ENCODE measurements at places on chromosomes 2 and 18.

GRCh38 chr2:96116879-96117533, 635 bp upstream of the ADRA2B start:
- peak; percentile 24 for DNase-seq

DNA sequence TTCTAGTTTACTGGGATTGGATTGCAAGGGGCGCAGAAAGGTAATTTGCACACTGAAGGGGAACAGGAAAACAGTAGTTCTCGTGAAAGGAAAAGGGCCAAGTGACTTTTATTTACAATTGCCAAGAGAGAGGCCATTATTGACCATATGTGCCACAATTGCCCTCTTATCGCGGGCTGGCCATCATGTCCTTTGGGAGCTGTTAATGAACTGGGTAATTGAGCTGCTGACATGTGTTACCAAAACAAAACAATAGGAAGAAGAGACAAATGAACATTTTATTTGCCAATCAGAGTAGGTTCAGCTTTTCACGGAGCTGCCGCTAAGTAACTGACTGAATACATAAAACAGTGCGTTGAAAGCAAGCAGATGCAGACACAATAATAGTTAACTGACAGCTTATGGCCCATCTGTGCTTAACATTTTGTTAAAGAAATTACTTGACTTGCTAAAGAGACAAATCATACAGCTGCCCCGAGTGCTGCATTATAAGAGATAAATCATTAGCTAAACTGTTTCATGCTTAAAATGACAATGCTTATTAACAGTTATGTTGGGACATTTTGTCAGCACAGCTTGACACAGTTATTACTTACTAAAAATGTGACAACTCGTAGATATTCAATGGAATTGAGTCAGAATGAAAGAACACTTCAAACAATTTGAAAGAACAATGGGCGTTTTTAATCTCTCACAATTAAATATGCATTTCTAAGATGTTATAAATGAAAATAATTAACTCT, 57.5 kb downstream of the PAX3 start:
- no peak for DNase-seq

DNA sequence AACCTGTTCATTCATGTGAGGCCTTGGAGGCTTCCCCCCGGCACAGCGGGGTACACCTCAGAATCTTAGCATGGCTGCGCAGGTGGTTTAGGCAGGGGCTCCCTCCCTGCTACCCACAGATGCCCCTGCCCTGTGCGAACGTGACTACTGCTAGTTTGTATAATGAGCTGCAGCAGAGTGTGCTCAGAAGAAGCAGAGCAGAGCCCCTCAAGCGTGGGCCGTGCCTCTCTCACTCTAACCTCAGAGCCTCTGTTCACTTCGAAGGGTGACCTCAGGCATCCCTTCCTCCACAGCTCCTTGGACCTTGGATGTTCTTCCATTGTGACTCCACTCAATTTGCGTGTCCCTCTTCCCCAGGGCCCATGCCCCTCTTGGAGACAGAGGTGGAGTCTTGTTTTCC, 161.6 kb downstream of the CTIF start:
- no peak for DNase-seq

- no peak for DNase-seq
Measured at GRCh38 chr18:7259475-7259874, 28.6 kb downstream of the LRRC30 start.

- no peak for DNase-seq
Measured at GRCh38 chr2:76323381-76323780, 612.7 kb upstream of the GCFC2 start.

DNA sequence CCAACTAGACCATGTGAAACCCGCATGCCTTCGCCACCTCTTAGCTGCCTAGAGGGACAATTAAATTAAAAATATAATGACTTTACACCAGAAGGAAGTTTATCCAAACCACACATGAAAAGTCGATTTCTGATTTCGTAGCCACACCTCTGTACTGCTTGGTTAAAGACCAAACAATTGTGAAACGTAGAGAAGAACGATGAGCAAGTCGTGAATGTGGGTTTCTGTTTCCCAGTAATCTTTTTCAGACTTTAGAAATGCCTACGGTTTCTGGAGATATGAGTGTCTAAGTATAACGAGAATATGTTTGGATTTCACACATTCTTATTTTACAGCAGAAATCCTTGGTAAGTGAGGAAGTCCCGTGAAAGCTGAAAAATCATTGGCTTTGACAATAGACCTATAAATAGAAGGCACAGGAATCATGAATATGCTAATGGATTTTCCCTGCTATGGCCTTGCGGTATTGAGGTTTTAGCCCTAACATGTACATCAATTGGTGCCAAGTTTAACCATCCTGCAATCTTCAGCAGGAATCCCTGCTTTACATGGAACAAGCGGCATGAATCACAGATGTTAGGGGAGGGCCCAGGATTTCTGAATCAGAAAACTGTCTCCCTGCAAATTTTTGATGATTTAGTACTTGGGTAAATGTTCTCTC, 105.6 kb downstream of the TTC32 start:
- DNase-seq: peak; percentile 91

DNA sequence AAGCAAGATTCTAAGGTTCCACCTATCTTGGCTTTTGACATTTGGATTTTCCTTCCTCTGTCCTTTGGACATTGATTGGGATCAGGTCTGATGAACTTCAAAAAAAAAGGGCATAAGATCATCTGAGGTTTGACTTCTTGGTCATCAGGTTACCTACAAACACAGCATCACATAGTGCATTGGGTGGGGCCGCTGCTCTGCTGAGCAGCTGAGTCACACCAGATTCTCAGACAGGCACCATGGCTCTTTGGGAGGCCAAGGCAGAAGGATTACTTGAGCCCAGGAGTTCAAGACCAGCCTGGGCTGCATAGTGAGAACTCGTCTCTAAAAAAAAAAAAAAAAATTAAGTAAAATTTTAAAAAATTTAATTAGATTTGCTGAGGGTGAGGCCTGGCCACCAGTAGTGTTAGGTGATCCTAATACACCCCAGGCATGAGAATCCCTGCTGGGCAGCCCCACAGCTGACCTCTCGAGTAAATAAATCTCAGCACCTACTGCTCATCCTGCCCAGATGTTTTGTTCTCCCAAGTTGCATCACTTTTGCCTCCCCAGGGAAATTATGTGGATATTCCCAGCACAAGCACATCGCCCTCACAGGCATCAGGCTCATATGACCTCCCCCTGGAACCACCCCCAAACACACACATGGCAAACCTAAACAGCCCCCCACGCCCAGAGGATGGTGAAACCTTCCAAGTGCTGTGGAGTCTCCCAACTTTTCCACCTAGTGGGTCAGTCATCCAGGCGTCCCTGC, 5.3 kb downstream of the MLPH start:
- DNase-seq: no peak

GRCh38 chr2:18745431-18746272, 156.3 kb upstream of the NT5C1B start:
- no peak for DNase-seq

- peak; percentile 8 for DNase-seq
Measured at GRCh38 chr18:62165583-62165982, 21.3 kb downstream of the PIGN start.

- DNase-seq: no peak
Measured at GRCh38 chr2:145725876-145726275, 1206.0 kb upstream of the ZEB2 start.

GRCh38 chr2:228493852-228494251, 312.4 kb upstream of the SPHKAP start:
- DNase-seq: no peak

GRCh38 chr2:110101280-110101844, 14.3 kb downstream of the MALL start:
- DNase-seq: peak; percentile 100

DNA sequence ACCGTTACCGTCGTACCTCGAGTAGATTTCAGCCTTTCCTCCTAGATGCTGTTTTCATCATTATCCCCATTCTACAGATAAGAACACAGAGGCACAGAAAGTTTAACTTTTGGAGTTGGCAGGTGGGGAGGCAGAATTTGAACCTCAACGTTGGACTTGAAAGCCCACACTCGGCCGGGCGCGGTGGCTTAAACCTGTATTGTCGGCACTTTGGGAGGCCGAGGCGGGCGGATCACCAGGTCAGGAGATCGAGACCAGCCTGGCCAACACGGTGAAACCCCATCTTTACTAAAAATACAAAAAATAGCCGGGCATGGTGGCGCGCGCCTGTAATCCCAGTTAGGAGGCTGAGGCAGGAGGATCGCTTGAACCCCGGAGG, 11.5 kb downstream of the CATIP start:
- DNase-seq: no peak

GRCh38 chr18:50790241-50790640, 29.6 kb downstream of the MRO start:
- no peak for DNase-seq

DNA sequence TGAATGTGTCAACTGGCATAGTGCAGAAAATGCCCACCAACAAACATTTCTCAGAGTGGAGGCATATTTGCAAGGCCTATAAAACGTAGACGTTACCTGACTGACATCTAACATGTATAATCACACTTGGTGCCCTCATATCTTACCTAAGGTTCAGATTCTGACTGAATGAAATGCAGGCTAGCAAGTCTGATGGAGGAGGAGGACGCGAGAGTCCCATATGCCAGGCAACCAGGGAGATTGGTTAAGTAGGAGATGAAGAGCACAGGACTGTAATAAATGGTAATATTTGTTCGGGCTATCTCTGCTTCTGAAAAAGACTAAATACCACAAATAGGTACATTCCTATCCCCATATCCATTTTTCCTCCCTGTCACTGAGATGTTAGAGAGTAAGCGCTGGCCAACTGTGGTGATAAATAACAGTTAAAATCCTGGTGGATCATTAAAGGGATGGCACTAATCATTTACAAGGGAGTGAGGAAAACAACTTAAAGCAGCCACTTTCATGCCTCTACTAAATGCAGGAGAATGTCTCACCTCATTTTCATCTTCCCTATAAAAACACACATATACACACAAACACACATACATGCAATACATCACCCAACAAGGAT, 217.2 kb downstream of the TMEM163 start:
- DNase-seq: no peak

GRCh38 chr2:176729706-176730569, 460.7 kb downstream of the MTX2 start:
- DNase-seq: peak; percentile 6

- DNase-seq: no peak
Measured at GRCh38 chr2:207796585-207797350, 27.1 kb upstream of the FZD5 start.

DNA sequence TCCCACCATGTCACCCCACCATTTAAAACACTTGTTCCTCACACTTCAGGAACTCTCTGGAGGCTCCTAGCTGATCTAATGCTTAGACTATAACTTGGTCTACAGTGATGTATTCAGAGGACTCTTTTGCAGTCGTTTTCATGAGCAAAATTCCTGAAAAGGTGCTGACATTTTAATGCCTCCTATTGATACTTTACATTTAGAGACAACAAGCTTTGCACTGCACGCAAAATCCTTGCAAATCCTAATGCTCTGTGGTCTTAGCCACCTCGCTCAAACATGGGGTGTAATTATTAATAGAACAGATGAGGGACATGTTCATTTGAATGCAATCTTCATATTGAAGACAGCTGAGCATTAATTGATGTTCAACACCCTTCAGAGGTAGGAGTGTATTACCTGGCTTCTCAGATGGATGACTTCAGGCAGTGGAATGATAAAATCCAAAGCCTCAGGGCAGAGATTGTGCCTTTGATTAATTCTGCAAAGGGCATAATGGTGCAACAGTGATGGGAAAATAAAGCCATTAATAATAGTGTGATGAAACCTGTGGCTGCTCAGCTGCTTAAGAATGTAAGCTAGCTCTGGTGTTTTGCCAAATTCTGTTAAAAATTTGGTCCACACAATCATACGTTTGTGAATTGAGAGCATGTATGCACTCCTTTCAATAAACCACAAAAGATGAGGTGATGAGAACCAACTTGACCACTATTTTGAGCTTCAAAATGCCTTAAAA, 5.4 kb downstream of the CTAGE1 start:
- peak; percentile 57 for DNase-seq

DNA sequence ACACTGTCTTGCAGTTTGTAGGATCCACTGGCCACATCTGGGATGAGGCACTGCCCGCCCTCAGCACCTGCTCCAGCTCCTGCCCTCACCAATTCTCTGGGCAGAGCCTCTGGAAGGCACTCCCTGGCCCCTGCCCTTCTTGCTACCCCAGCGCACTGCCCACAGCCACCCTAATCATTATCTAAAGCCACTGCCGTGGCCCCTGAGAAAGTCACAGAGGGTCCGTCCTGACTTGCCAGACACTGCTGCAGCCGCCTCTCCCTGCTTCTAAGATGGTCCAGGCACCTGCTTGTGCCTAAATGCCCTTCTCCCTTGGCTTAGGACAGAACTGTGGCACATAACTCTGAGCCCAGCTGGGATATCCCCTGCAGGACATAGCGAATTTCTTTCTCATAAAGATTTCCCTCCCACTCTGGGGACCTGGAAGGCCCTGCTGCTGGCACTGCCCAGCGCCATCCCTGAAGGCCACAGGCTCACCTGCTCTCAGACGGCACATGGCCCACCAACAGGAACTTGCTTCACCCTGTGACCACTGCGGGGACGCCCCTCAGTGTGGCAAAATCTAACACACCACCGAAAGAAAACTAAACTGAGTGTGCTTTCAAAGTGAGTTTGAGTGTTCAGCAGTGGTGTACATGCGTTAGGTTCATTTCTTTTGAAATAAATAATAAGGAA, 244.9 kb downstream of the HDAC4 start:
- DNase-seq: no peak

- DNase-seq: peak; percentile 83
Measured at GRCh38 chr2:62999905-63000304, 50.7 kb upstream of the OTX1 start.

GRCh38 chr2:156522864-156523440, 86.8 kb downstream of the GPD2 start:
- no peak for DNase-seq

GRCh38 chr18:12608301-12608700, 49.6 kb downstream of the SPIRE1 start:
- DNase-seq: peak; percentile 46

DNA sequence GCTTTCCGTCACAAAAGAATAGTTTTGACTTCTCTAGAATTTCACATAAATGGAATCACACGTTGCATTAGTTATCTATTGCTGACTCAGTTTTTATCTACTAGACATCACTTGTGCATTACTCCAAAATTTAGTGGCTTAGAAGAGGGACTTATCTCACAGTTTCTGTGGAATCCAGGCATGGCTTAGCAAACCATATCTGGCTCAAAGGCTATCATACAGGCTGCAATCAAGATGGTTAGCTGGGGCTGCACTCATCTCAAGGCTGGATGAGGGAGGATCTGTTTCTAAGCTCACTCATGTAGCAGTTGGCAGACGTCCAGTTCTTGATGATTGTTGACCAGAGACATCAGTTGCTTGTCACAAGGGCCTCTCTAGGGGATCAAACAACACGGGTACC, 6.6 kb upstream of the DSC3 start:
- no peak for DNase-seq
